ENCODE measurements at places on chromosomes 7 and 10. TPM values are rescaled to one million over a fixed set of nuclear protein-coding genes. Genes with fewer than 3 reads are reported as not detected.

GRCh38 chr7:94008537-94008936 lies 4.4 kb upstream of the BET1 start:
- DNase-seq, result peak; percentile 20

GRCh38 chr10:127892743-127893142 lies at the start of gene CLRN3:
Gene CLRN3, minus strand, starts transcription at chr10:127892941. Its CDS starts 157 bp downstream, at chr10:127892784.
- no peak for DNase-seq

GRCh38 chr7:31175672-31176071 lies 123.6 kb downstream of the ADCYAP1R1 start:
- DNase-seq, result no peak

- no peak for DNase-seq
Observed at GRCh38 chr7:73740771-73741170, 2.2 kb upstream of the ABHD11 start.

- DNase-seq, result no peak
Observed at GRCh38 chr10:5500162-5500670, 846 bp upstream of the CALML5 start.

DNA sequence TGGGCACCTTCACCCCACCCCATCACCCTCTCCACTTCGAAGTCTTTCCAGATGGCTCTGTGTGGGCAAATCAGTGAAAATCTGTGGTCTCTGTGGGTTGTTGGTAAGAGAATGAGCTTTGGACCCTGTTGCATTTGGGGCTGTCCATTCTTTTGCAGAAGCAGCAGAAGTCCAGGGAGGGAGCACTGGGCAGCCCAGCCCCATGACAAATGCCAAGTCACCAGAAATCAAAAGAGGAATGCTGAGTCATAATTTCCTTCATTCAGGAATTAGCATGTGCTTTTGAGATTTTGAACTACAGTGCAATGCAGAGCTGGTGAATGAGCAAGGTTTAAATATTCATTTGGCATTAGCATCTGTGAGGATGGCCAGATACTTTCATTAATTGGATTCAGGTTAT lies 556.2 kb downstream of the LRMDA start:
- peak; percentile 31 for DNase-seq

The PRPF18 gene
- 39.0 TPM for total RNA-seq

The VIM gene
- total RNA-seq, result 4,793 TPM

GRCh38 chr7:14685167-14685566 lies 217.4 kb downstream of the DGKB start:
- DNase-seq, result no peak

GRCh38 chr7:117683430-117684175 lies 189.6 kb downstream of the CTTNBP2 start:
- no peak for DNase-seq

DNA sequence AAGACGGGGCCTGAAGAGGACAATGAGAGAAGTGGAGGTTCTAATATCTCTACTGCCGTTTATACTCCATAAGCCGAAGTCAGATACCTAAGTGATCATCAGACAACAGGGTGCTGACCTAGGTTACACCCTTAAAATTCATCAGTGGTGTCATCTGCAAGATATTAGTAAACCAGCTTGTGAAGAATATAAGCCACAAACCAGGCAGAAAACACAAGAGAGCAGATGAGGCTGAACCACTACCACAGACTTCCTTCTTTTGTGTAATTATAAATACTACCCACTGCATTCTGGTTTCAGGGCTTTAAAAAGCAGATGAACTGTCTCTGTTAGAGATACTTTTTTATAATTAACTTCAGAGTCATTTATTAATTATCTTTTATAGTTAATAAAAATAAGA lies 69.0 kb upstream of the LRRC17 start:
- DNase-seq, result no peak

The CYP26A1 gene
- not detected for total RNA-seq

DNA sequence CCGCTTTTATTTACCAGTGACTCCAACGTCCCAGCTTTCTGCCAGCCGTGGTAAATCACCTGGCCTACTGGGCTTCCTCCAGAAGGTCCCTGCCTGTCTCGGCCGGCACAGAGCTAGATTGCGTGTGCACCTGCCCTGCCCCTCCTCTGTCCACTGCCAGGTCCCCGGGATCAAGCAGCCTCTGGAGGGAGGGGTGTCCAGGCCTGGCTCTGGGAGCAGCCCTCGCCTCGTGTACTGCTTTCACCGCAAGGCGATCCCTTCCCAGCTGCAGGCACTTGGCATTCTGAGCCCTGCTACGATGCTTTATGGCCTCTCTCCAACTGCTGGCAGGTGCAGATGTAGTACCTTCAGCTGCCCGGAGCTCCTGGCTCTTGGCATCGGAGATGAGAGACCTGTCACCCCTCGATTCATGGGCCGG lies 7.4 kb downstream of the SLC29A3 start:
- DNase-seq, result no peak

DNA sequence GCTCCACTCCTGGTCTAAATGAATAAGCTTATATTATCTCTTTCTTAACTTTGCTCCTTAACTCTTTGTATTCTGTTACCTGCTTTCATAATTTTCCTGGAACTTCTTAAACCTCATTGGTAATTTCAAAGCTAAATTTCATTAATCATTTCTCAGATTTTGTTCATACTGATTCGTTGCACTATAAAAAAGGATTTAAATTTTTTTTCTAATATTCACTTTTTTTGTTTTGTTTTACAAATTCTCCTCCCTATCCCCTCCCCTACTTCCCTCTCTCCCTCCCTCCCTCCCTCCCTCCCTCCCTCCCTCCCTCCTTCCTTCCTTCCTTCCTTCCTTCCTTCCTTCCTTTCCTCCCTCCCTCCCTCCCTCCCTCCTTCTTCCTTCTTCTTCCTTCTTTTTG lies 14.7 kb downstream of the ST7 start:
- DNase-seq, result no peak

The FBXO24 gene
- total RNA-seq, result 0.71 TPM

DNA sequence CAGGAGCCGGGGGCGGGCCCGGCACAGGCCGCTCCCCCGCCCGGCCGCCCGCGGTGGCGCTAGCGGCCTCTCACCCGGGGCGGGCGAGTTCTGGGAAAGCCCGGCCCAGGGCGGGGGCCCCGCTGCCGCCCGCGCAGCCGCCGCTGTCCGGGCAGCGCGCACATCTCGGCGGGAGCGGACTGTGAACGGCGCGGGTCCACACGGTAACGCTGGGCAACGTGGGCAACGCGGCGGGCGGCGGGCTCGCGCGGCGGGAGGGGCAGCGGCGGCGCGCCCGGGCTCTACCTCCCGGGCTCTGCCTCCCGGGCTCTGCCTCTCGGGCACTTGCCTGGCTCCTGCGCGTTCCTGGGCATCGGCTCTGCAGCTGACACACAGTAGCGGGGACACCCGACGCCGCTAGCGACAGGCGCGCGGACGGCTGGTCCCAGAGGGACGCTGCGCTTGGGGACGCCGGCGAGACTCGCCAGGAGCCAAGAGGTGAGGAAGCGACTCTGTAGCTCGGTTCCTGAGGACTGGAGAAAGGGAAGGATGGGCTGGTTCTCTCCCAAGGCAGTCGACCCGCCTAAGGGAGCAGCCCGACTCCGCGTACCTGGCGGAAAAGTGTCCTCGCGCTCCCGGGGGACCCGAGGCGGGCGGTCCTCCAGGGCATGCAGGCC lies at the start of gene PLCE1:
PLCE1 (plus strand) TSS at position 150 of the 656 bp plus-strand sequence. CDS start 37,116 bp downstream, outside the sequence.
- peak; percentile 71 for DNase-seq

DNA sequence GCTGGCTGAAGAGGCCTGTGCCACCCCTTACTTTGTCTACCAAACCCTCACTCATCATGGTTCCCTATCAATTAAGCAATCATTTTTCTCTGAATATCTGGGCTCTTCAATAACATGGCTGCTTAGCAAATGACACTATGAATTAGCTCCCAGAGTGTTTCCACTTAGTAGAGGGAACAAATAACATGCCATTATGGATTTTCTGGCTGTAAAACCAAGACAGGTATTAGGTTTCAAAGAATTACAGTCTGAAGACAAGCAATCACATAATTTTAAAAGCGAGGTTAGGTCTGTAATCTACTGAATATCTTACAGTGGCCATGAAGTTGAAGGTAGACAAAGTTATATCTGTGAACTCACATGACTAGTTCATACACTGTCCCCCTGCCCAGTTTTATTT lies 220.8 kb upstream of the PHYHIPL start:
- no peak for DNase-seq

The ANKRD1 gene
- total RNA-seq, result 30.7 TPM

DNA sequence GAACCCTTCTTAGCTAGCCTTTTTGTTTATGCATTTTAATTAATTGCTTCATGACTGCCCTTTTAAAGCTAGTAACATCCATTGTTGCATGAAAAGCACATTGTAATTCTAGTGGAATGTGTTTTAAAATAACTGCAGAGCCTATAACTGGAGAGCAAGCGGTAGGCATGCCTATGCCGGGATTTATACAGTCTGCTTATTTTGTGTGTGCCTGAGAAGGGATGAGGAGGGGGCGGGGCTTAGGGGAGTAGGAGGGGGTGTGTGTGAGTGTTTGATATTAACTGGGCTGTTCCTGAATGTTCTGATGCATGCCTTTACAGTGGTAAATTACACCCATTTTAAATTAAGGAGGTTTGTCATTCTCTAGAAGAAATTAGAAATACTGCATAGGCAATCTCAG lies 208.1 kb downstream of the TCF7L2 start:
- DNase-seq, result no peak

- no peak for DNase-seq
Observed at GRCh38 chr10:84574102-84574501, 245.7 kb downstream of the CCSER2 start.

- no peak for DNase-seq
Observed at GRCh38 chr7:69108097-69108496, 490.2 kb upstream of the AUTS2 start.

GRCh38 chr10:79176949-79177602 lies 108.3 kb downstream of the ZMIZ1 start:
- DNase-seq, result no peak

- DNase-seq, result no peak
Observed at GRCh38 chr7:100609958-100610357, 2.4 kb upstream of the MOSPD3 start.

GRCh38 chr10:1475771-1476454 lies 261.4 kb downstream of the ADARB2 start:
- no peak for DNase-seq

- DNase-seq, result no peak
Observed at GRCh38 chr7:27636326-27637006, 26.2 kb downstream of the HIBADH start.
